ENCODE measurements at places on chromosomes 3 and 15.

- DNase-seq: no peak
These were observed 58.9 kb upstream of the ACTC1 start for GRCh38 chr15:34854232-34854631.

- no peak for DNase-seq
These were observed 118.4 kb upstream of the TPRG1 start for GRCh38 chr3:189053322-189053721.

GRCh38 chr3:110456438-110457138, 615.0 kb upstream of the NECTIN3 start:
- no peak for DNase-seq

DNA sequence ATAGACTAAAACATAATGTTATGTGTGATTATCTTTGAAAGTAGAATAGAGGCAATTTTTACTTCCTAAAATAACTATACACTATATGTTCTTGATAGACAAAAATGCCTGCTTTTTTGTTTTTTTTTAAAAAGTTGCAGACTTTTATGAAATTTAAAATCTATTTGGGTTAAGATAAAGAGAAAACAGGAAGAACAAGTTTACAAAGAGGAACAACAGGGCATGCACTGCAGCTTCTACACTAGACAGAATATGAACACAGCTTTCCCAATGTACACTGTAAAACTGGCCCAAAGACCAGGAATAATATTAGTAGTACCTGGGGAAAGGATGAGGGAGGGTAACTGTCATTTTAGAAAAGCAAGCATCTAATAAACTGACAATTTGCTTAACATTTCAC, 53.7 kb downstream of the NR1I2 start:
- no peak for DNase-seq

GRCh38 chr15:67753891-67754290, 71.4 kb upstream of the SKOR1 start:
- DNase-seq: no peak

Data from stimulated activated CD8-positive, alpha-beta memory T cell treated with anti-CD3 and anti-CD28 coated beads, Interleukin-4, amount 100 ng/mL, for 4 hours (primary cell).